Stimulated activated naive B cell treated with anti-CD40 and anti-IgM and Interleukin-4, amounts not matched to agents 10 μg/mL and 1 μg/mL and 100 μg/mL, for 72 hours (primary cell): ENCODE measurements at places on chromosomes 2 and 18.

- no peaks in the 10 kb centered on the region for H3K27me3 ChIP-seq
- peaks cover 34% of the 10 kb centered on the region for H3K36me3 ChIP-seq
- peak overlapping the region; percentile 84 for H3K27ac ChIP-seq
- H3K4me3 ChIP-seq = no peak overlapping the region
- H3K4me1 ChIP-seq = peaks cover 67% of the 10 kb centered on the region
These were observed 8.0 kb downstream of the TMBIM1 start for GRCh38 chr2:218284106-218284811.

GRCh38 chr2:13652531-13653313 lies 936.0 kb downstream of the TRIB2 start:
- H3K27me3 ChIP-seq = no peaks in the 10 kb centered on the region
- no peaks in the 10 kb centered on the region for H3K4me1 ChIP-seq
- DNase-seq = no peak
- no peaks in the 10 kb centered on the region for H3K36me3 ChIP-seq
- H3K27ac ChIP-seq = no peak overlapping the region

- H3K4me1 ChIP-seq = peaks cover 22% of the 10 kb centered on the region
- no peak for DNase-seq
- H3K27me3 ChIP-seq = no peaks in the 10 kb centered on the region
- H3K36me3 ChIP-seq = peaks cover 7% of the 10 kb centered on the region
- no peak overlapping the region for H3K4me3 ChIP-seq
These were observed 87.2 kb downstream of the PHLPP1 start for GRCh38 chr18:62802523-62802922.

DNA sequence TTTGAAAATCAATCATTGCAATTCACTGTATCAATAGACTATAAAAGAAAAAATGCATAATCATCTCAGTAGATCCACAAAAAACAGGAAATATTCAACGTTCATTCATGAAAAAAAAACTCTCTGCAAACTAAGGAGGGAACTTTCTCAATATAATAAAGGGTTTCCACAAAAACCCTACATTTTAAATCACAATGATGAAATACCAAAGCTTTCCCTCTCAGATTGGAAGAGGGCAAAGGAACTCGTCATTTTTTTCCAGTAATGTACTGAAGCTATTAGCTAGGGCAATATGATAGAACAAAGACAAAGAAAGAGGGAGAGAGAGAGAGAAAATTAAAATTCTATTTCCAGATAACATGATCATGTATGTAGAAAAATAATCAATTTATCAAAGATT lies 167.1 kb upstream of the RBMS1 start:
- no peak overlapping the region for H3K27ac ChIP-seq
- H3K4me1 ChIP-seq = no peaks in the 10 kb centered on the region
- no peak overlapping the region for H3K4me3 ChIP-seq
- H3K27me3 ChIP-seq = peaks cover 9% of the 10 kb centered on the region
- H3K36me3 ChIP-seq = no peaks in the 10 kb centered on the region

DNA sequence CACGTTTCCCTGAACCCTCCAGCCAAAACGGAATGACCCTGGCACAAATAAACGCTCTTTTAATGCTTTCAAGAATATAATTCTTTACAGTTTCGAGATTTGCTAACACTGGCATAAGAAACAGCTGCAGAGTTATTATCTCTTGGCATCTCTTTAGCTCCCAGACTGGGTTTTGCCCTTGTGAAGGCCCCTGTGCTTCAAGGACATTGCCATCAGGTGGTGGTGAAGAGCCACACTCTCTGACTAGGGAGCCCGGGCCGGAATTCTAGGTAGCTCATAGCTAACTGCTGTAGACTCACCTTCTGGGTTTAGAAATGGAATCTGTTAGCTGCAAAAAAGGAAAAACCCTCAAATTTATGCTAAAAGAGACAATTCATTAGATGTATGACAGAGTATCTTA lies 13.3 kb upstream of the GALNT14 start:
- no peak overlapping the region for H3K4me3 ChIP-seq
- no peak overlapping the region for H3K27ac ChIP-seq
- peaks cover 3% of the 10 kb centered on the region for H3K36me3 ChIP-seq
- peaks cover 5% of the 10 kb centered on the region for H3K27me3 ChIP-seq
- DNase-seq = no peak

- H3K27me3 ChIP-seq = peaks cover 23% of the 10 kb centered on the region
- H3K27ac ChIP-seq = no peak overlapping the region
- H3K4me3 ChIP-seq = no peak overlapping the region
- H3K4me1 ChIP-seq = peaks cover 12% of the 10 kb centered on the region
- DNase-seq = no peak
These were observed 44.8 kb upstream of the KDM3A start for GRCh38 chr2:86396291-86396785.

DNA sequence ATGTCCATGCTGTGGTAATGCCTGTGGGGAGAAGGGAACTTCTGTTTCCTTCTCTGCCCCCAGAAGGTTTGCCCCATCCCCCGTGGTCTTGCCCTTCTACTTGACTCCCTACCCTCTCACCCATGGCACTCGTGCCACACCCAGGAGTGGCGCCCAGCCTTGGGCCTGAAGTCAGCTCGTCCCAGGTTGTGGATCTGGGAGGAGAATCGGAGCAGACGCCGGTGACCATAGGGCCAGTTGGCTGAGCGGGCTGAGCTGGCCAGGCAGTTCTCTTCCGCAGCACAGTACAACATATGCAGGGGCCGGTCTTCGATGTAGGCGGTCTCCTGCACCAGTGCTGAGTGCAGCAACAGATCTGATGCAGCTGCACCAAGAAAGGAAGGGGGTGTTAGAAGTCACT lies 4.7 kb downstream of the HTRA2 start:
- H3K36me3 ChIP-seq = peaks cover 15% of the 10 kb centered on the region
- no peak overlapping the region for H3K27ac ChIP-seq
- DNase-seq = no peak
- H3K4me3 ChIP-seq = no peak overlapping the region
- no peaks in the 10 kb centered on the region for H3K27me3 ChIP-seq

DNA sequence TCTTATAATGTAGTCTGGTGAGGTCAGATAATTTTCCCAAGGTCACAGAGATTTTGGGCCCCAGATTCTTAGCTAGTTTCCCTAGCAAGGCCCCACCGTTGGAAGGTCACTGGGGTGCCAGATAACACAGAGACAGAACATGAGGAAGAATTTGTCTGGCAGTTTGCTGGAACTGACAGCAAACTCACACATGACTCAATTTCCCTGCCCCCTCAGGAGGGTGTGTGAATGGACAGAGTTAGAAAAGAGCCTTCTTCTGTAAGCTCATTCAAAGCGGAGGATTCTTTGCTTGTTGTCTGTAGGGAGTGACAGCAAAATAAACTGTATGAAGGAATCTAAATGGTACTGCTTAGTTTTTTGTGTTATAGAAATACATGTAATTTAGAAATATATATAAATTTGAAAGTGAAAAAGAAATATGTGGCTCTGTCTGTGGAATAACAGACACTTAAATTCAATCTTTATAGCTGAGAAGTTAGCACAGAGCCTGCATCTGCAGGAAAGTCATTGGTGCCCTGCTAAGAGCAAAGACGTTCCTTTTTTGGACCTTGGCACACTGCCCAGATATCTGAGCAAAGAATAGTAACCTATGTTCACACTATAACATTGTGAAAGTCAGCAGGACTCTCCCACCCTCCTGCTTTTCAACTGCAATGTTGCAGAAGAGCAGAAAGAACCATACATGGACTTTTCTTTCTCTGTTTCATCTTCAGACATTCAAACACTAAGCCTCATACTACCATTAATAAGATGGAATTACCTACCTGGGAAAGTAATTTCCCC lies 2.1 kb downstream of the MDH1 start:
- H3K4me1 ChIP-seq = peaks cover 41% of the 10 kb centered on the region
- DNase-seq = no peak
- H3K4me3 ChIP-seq = no peak overlapping the region
